Activated naive CD4-positive, alpha-beta T cell treated with anti-CD3 and anti-CD28 coated beads, Interleukin-2, amount 50 U/mL, for 16 hours (primary cell): ENCODE measurements at places on chromosomes 13 and 19.

DNA sequence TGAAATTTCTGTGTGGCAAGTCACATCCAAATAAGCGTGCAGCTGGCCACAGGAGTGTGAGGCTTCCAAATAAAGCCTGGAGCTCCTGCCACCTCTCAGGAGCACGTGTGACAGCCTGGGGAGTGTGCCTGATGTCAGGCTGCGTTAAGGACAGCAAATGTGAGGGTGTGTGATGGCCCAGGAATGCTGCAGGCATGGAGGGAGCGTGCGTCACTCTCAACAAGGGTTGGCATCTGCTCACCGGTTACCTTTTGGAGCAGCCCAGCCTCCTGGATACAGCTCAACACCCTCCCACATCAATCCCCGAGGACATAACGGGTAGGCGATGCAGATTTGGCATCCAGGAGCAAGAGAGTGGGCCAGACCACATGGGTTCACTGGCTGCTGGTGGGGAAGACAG lies 19.0 kb downstream of the NUMBL start:
- DNase-seq, result no peak

- no peak for DNase-seq
Observed at GRCh38 chr13:30567072-30567471, 50.6 kb upstream of the USPL1 start.

- no peak for DNase-seq
Observed at GRCh38 chr13:105338773-105339172, 1196.7 kb downstream of the EFNB2 start.

DNA sequence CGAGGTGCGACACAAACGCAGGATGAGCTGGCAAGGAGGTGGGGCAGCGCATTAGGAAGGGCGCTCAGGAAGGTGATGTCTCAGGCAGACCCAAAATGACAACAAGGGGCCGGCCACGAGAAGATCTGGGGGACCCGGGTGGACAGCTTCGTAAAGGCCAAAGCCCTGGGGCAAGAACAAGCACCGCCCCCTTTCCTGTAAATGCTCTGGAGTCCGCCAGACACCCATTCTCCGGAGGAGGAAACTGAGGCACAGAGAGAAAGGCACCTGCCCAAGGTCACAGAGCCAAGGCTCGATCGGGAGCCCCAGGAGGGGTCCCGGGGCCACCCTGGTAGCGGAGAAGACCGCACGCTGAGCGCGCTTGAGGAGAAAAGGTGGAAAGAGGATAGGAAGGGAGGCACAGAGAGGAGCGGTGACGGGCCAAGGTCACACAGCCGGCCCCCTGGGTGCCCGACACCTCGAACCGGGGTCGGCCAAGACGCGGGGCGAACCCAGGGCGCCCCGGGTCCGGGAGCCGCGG lies 571 bp downstream of the SAFB2 start:
- DNase-seq, result peak; percentile 36

GRCh38 chr13:73464758-73465616 lies 406.2 kb downstream of the KLF5 start:
- DNase-seq, result no peak

DNA sequence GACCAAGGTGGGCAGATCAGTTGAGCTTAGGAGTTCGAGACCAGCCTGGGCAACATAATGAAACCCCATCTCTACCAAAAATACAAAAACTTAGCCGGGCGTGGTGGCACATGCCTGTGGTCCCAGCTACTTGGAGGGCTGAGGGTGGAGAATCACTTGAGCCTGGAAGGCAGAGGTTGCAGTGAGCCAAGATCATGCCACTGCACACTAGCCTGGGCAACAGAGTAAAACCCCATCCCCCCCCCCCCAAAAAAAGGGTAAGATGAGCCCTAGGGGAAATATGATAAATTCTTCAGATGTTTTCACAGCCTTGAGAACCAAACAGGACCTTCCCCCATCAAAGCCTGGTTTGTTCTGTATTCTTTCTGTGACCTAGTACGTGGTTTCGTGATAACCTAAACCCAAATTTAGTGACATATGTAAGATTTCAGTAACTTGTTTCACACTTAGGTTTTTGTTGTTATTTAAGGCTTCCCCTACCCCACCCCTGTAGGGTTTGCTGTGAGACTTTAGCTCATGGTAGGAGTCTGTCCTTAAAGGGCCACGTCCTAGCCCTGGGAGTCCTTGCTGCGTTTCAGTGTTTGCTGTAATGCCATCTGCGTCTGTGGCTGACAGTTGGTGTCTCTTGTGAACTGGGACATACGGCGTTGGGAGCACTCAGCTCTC lies 49.6 kb downstream of the MYO9B start:
- peak; percentile 21 for DNase-seq

GRCh38 chr19:58394821-58395219 lies 636 bp upstream of the RNF225 start:
- no peak for DNase-seq

DNA sequence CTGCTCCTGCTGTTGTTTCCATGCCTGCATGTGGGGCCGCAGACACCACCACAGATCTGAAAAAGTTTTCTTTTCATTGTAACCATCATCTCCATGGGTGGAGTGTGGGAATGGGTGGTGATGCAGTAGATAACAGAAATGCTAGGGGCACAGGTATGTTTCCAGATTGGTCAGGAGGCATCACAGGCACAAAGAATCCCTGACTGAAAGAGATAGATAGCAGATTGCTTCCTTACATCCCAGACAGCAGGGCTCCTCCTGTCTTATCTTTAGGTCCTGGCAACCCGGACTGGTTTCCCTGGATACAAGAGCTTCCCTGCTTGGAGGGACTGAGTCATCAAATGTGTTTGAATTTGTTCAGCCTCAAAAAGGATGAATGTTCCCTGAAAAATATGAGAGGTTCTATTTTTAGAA lies 1937.6 kb downstream of the PCDH9 start:
- DNase-seq, result no peak

DNA sequence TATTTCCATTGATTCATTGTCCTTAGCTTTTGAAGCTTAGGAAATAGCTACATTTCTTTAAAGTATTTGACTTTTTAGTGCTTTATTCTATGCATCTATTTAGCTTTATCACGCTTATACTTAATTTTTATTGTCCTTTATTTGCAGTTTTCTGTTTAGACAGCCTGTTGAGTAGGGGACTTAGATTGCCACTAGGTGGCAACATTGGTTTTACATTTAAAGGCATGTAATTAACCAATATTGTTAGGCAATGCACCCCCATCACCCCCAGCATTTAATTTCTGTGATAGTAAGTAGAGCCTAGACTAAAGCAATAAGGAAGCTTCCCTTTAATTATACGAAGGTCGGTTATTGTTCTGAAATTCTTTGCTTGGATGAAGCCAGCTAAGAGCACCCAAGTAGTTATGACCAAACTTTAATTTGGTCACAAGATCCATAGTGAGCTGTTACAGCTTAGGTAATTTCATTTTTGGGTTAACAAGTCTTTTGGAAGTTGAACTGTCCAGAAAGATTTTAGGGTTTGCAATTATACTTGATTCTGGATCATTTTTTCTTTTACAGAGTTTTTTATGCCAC lies 36.5 kb downstream of the B3GLCT start:
- no peak for DNase-seq

- no peak for DNase-seq
Observed at GRCh38 chr13:112760435-112760834, 70.6 kb downstream of the ATP11A start.

- DNase-seq, result no peak
Observed at GRCh38 chr13:39170711-39171110, 132.5 kb downstream of the NHLRC3 start.

DNA sequence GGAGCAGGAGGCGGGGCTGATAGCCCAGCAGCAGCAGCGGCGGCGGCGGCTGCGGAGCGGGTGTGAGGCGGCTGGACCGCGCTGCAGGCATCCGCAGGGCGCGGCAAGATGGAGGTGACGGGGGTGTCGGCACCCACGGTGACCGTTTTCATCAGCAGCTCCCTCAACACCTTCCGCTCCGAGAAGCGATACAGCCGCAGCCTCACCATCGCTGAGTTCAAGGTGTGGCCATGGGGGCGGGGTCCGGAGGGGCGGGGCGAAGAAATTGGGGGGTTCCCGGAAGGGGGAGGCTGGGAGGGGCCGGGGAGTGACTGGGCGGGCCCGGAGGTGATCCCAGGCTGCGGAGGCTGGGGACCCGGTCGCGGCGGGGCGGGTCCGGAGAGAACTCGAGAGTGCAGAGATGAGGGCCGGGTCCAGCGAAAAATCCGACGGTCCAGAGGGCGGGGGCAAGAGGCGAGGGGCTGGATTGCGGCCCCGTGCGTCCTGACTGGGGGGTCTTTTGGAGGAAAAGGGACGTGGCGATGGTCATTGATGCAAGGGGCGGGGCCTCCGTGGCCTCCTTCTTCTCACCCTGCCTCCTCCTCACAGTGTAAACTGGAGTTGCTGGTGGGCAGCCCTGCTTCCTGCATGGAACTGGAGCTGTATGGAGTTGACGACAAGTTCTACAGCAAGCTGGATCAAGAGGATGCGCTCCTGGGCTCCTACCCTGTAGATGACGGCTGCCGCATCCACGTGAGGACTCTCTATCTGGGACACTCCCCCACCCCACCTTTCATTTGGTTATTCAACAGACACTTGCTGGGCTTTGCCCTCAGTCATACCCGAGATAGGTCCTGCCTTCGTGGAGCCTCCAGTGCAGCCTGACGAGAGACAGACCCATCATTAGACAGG lies at the start of gene TBCB:
TSS of gene TBCB (plus strand) at position 16 of the 891 bp plus-strand sequence. CDS start at position 109, 93 bp downstream.
- peak; percentile 88 for DNase-seq

GRCh38 chr19:2239771-2240770 lies 3.4 kb downstream of the SF3A2 start:
- no peak for DNase-seq

DNA sequence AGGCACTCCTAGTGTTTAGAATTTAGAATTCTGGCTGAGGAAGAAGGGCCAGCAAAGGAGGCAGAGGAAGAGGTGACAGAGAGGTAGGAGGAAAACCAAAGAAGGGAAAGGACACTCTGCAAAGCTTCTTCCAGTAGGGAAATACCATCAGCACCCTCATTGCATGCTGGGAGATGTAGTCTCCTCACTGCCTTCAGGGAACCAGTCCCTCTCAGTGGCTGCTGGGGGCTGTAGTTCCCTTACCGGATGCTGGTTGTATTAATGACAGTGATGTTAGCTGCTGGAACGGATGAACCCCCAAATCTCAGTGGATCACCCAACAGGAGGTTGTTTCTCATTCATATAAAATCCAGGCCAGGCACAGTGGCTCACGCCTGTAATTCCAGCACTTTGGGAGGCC lies 10.1 kb downstream of the GRIN2D start:
- peak; percentile 41 for DNase-seq

DNA sequence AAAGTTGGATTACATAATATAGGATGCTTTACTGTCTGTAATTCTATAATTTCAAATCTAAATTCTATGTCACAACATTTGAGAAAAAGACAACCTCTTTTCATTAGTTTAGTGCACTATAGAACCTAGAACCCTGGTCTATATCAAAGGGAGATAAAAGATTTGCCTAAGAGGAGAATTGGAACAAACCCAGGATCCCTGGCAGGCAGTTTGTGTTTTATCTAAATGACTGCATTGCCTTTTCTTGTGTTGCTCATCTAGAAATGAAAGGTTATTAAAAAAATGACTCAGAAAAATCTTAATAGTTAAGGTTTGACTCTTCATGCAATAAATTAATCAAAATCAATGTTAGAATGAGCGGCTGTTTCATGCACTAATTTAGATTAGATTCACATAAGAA lies 96.7 kb downstream of the PCDH9 start:
- no peak for DNase-seq

GRCh38 chr13:77860507-77860981 lies 58.1 kb downstream of the EDNRB start:
- no peak for DNase-seq

GRCh38 chr13:35711909-35712308 lies 235.4 kb upstream of the MAB21L1 start:
- DNase-seq, result no peak

- DNase-seq, result no peak
Observed at GRCh38 chr19:1794424-1795172, 17.5 kb downstream of the ATP8B3 start.

DNA sequence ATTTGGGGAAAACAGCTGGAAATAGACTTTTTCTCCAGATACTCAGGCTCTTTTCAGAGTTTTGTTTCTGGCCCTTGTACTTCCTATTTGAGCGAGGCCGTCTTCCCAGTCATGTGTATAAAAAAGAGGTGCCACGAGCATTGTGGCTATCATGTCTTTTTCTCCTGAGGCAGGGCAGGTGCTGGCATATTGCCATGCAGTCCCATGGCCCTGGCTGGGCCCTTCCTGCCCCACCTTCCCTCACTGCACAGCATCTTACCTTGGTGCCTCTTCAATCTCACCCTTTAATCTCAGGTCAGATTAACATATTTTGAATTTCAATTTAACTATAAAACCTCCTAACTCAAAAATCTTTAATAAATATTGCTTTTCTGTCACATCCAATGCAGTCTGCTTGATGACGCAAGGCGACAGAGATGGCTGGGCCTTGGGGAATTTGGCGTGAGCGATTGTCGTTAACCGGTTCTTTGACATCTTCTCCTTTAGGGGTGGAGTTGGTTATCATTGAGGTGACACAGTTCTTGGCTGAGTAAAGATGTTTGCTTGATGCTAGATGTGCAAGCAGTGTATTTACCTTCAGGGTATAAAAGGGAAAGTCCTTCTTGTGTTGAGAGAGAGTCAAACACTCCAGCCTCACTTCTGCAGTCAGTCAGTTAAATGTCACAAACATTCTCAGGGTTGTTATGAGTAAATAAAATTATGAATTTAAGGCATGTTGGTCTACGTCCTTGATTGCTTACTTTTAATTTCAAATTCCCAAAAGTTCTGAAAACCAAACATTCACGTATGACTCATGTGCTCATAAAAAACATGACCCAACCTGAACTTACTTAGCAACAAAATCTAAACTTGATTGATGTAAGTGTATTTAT lies 289.9 kb downstream of the MYO16 start:
- no peak for DNase-seq

DNA sequence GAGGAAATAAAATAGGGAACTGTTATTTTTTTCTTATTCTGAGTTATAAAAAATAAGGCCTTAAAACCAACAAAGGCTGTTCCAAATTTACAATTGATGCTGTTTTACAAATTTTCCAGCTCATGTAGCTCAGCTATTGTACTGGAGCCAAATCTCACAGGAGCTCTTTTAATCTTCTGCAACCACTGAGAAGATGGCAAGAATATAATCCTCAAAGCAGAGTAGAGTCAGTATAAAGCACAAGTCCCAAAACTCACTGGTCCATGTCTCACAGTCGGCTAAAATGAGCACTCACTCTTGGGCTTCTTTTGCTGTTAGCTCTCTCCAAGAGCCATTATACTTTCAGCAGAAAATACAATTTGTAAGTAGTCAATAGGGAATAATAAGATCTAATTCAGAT lies 1074.4 kb upstream of the PRR20A start:
- DNase-seq, result no peak

GRCh38 chr13:45833663-45834375 lies 17.7 kb downstream of the SIAH3 start:
- no peak for DNase-seq

- no peak for DNase-seq
Observed at GRCh38 chr13:83914368-83914767, 32.1 kb upstream of the SLITRK1 start.

DNA sequence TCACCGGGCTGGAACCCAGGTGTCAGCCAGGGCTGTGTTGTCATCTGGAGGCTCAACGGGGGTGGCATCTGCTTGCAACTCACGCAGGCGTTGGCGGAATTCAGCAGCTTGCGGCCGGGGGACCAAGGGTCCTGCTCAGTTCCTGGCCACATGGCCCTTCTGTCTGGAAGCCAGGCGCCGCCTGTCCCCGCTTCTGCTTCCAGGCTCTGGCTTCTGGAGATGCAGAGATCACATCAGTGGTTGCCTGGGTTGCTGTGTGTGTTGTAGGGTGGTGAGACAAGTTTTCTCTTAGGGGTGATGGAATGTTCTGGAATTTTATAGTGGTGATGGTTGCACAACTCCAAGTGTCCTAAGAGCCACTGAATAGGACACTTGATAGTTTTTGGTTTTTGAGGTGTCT lies 5.0 kb downstream of the ADAT3 start:
- no peak for DNase-seq
